Tongue (tissue), 3 donors: ENCODE measurements at places on chromosomes 12 and 14.

GRCh38 chr14:68822132-68822651, 29.3 kb upstream of the ZFP36L1 start:
- DNase-seq = no peak

DNA sequence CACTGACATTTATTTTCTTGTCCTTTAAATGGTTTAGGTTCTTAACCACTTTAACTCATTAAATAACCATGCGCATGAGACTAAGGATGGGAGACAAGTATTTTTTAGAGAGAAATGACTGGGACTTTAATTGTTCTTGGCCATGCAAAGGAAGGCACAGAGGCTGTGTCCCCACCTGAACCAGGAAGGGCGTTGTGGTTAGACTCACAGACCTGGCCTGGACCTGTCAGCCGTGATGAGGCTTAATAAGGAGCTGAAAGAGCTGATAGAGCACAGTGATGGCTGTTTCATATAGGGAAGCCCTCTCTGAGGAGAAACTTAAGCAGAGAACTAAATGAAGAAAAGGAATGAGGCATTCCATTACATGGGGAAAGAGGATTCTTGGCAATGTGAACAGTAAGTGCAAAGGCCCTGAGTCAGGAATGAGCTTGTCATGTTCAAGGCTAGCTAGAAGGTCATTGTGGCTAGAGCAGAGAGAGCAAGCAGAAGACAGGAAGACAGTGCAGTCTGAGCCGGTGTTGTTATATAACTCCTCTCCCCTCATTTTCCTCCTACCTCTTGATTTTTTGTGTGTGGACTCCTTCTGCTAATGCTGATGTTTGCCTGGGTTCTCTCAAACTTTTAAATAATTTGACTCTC, 74.4 kb upstream of the ANO4 start:
- no peak for DNase-seq

GRCh38 chr14:95006051-95006450, 151.3 kb downstream of the DICER1 start:
- peak; percentile 75 for DNase-seq

- DNase-seq = no peak
Measured at GRCh38 chr14:76806446-76806845, 6.2 kb downstream of the ANGEL1 start.

GRCh38 chr12:51496895-51497294, 72.3 kb downstream of the SLC4A8 start:
- no peak for DNase-seq

GRCh38 chr14:96693252-96693820, 103.8 kb upstream of the VRK1 start:
- no peak for DNase-seq

DNA sequence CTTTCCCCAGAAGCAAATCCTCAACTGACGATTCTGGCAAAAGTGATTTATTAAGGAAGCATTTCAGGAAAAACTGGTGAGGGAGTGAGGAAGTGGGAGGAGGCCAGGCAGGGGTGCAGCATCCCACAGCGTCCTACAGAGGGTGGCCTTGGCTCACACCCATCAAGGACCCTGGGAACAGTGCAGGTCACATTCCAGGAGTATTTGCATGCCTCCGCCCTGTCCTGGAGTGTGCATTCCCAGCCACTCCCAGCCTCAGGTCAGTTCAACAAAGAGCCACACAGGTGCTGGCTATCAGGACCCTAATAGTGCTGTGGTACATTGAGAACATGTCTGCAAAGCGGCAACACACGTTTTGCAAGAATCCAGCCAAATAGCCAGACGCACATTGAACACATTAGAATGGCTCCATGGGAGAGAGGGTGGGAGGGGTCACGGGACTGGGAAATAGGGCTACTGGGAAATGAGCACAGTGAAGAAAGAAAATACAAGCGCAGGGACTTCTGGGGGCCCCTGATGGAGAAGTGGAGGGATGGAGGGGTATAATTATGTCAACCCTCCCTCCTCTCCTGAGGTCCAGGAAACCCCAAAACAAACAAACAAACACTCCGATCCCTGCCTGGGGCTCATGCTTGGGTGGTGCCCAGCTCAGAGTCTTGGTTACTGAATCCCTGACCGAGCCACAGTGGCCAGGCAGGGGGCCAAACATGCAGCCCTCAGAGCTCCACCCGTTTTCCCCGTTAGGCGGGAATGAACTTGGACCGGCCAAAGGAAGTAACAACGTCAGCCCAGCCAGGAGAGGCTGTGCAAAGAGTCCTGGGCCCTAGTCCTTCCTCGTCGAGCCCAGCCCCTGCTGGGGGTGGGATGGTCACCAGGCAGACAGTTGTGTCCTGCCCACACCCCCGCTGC, 36.5 kb downstream of the CMKLR1 start:
- peak; percentile 82 for DNase-seq

DNA sequence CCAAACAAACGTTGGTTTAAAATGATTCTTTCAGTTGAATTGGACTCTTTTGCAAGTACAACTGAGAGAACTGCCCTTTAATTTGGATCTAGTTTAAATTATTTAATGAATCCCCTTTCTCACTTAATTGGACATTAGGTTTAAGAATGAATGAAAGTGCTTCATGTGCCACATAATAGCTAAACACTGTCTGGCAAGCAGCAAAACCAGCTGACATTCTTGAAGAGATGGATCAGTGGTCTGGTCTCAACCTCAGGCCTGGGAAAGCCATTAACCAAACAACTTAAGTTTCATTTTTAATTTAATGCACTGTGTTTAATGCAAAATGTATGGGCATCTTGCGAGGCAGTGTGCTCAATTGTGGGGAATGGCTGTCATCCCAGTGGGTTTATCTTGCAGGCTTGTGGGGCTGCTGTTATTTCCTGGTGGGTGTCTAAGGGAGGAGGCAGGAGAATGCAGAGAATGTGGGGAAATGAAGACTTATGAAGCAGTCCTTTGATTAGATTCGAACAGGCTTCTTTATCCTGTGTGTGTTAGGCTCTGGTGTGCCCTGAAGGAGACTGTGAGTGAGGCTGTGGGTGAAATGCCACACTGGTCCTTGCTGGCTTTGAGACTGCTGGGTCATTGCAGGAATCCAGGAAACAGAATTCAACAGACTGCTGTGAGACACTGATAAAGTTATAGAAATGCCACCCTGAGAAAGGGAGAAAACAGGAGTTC, 144.1 kb upstream of the PELI2 start:
- no peak for DNase-seq

DNA sequence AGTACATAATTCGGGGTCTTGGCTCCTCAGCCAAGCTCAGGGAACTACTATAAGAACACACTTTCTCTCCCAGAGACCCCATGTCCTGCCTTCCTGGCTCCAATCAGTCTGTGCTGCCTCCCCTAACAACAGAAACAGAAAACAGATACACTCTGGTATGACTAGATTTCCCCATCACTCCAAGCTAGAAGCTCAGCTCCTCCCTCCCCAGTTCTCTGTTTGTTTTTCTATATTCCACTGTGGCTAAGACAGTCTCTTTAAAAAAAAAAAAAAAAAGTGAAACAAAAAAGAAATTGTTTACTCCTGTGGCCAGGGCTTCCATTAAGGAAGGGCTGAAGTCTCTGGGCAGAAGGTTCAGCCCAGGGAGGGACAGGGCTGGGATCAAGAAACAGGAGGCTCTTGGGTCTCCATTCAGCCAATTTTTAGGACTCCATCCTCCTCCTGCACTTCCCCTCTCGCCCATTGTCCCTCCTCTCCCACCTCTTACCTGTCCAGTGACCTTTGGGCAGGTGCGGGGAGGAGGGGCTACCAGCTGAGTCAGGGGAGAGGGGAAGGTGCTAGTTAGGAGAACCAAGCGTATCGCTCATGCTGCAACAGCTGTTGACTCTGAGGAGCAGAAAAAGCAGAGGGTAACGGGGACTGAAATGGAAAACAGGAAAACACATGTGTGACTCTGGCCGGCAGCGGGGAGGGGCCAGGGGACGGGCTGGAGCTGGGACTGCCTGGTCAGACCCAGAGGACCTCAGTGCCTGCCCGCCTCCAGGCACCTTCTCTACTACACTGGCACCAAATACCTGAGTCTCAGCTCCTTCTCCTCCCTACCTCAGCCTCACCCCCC, 4.1 kb upstream of the SLC7A7 start:
- DNase-seq = peak; percentile 76

DNA sequence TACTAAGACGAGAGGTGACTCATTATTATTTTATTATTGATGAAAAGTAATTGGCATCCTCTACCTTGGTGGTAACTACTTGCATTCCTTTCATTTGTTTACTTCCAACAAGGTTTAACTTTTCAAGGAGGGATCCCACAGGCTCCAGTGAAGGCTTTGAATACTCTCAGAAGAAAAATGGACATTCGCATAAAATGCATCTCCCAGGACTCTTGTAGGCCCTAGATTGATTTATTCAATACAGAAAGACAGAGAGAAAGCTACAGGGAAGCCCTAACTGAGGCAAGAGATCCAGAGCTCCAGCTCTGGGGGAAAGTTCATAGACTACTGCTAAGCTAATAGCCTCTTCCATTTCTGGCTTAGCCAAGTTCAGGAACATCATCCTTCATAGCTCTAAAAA, 87.0 kb downstream of the TBX5 start:
- no peak for DNase-seq
